ENCODE measurements at places on chromosomes 2 and 18.
A peak's percentile ranks its signal among the peaks of the same experiment; 100 is the strongest.

GRCh38 chr2:215728504-215729065 is 284.8 kb downstream of the MREG start:
- no peak for DNase-seq

- DNase-seq = no peak
Measured at GRCh38 chr2:64944484-64944883, 44.7 kb upstream of the SLC1A4 start.

DNA sequence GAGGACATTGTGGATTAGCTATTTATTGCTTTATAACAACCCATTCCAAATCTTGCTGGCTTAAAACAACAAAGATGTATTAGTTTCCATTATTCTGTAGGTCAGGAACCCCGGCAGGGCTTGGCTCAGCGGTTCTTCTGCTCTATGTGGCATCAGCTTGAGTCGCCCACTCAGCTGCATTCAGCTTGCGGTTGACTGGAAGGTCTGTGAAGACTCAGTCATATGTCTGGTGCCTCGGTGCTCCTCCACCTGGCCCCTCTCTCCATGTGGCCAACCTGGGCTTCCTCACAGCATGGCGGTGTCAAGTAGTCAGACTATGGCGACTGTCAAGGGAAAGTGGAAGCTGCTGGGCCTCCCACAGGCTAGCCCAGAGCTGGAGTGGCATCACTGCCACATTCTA is 48.6 kb downstream of the EMILIN2 start:
- no peak for DNase-seq

DNA sequence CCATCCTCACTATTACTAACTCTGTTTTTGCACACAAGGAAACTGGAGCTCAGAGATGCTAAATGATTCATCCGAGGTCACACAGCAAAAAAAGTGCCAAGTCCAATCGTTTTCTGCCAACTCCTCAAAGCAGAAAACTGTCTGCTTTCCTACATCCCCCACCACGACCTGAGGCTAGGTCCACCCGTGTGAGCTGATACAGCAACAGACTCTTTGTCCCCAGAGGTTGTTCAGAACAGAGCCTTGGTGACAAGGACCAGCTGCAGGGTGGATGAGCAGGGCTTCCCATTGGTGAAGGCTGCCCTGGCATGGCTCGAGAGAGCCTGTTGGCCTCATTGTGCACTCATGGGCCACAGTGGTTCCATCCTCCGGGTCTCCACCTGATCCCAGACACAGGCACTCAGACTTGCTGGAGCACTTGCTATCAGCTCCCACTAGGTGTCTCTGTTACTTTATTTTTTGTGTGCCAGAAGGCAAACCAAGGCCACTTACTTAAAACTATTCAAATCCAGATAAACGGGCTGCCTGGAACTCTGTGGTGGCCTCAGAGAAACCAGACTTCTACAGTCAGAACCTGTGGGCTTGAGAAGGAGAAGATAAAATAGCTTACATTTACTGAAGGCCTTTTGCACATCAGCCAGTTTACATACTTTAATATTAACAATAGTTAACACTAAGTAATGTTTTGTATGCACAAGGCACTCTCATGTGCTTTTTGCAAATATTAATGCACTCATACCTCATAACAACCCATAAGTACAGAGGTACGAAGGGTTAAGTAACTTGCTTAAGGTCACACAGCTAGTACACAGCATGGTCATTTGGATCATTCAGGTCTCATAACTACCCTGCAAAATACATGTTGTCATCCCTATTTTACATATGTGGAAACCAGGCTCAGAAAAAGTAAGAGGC is 62.9 kb upstream of the CTIF start:
- peak; percentile 52 for DNase-seq

- no peak for DNase-seq
Measured at GRCh38 chr2:119462574-119462973, 30.9 kb downstream of the TMEM37 start.

DNA sequence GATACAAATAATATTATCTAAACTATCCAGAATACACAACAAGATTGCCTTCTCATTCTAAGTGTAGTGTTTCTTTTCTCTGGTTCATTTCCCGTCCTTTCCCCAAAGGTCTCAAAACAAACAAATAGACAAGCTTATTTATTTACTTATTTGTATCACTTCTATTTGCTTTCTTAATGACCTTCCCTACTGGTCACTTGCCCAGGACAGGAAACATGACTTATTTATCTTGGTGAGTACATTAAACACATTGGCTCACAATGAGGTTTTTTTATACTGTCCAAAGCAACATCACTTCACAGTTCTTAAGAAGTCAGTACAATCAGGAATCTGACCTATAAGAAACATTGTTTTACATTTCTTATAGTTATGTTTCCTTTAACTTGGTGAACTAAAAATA is 123.3 kb upstream of the KYNU start:
- DNase-seq = no peak

- no peak for DNase-seq
Measured at GRCh38 chr2:74374509-74375205, 5.5 kb downstream of the DCTN1 start.

- DNase-seq = no peak
Measured at GRCh38 chr2:122340246-122340645, 584.8 kb downstream of the TSN start.

GRCh38 chr2:55162284-55163006 is 69.6 kb downstream of the CLHC1 start:
- no peak for DNase-seq
